ENCODE measurements at places on chromosomes 5 and 9. TPM values are rescaled to one million over a fixed set of nuclear protein-coding genes. Genes with fewer than 3 reads are reported as not detected.

DNA sequence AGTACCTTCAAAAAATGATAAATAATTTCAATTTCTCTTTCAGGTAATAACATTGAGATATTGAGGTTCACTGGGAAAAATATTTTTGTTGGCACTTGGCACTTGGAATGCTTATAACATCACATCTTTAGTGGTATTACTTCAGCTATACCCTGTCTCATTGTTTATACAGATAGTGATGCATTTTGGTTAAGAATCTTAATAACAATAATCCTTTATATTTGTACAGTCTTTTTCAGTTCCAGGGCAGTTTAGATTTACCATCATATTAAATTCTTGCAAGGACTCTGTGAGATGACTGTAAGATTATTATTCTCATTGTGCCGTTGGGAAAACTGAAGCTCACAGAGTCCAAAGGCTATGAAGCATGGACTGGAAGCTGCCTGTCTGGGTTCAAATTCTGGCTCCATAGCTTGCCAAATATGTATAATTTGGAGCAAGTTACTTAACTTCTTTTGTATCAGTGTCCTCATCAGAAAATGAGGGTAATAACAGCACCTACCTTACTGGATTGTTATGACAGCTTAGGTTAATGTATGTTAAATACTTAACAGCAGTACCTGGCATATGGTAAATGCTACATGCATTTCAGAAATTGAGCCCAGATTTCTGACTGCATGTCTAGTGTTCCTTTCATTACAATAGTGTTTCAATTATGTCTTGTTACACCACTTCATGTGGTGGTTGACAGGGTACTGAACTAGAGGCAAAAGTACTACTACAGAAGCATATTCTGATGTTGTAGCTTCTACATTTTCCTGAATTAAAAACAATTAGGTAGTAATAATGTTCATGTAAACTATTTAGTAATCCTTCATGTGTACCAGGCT is 272.2 kb downstream of the PLK2 start:
- DNase-seq, result no peak

PCDHGA5 gene
- polyA plus RNA-seq, result 2.6 TPM

DNA sequence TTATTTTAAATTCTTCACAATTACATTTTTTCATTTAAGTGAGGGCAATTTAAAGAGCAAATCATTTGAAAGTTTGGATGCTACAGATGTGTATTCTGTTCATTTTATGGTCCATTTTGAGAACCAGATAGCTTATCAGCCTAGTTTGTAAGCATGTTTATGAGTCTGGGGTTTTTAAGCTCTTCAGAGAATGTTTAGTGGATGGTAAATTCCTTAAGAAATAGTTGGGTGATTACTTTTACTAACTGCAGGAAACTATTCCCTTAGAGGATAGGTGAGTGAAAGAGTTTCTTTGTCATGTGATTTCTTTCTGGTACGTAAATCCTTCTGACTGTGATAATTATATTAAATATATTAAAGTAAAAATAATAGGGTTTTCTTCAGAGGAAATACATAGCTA is 17.6 kb downstream of the RASGRF2 start:
- DNase-seq, result no peak

LEAP2 gene
- 2.3 TPM for polyA plus RNA-seq

FGF18 gene
- 0.81 TPM for polyA plus RNA-seq

DNA sequence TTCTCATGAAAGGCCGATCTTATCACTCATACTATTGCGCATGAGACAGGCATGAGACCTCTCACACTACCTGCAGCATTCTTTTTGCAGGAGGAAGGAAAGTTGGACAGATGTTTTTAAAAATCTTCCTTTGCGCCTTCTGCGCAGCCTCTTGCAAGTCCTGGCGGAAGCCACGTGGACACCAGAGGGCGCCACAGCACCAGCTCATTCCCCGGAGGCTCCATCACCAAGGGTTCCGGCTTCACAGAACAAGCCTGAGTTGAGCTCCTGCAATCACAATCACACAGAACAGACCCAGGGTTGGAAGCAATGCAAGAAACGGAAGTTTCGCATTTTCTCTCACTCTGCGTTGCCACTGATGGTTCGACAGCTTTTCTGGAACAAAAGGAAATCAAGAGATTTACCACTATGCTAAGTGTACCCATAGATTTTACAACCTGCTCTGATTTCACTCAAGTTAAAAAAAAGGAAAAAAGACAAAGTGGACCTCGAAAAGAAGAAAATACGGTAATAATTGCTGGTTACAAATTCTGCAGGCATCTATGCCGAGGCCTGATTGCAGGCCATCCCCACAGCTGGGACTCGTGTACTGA is 304.7 kb upstream of the MSX2 start:
- peak; percentile 77 for DNase-seq

PCDHA8 gene
- polyA plus RNA-seq, result not detected

DNA sequence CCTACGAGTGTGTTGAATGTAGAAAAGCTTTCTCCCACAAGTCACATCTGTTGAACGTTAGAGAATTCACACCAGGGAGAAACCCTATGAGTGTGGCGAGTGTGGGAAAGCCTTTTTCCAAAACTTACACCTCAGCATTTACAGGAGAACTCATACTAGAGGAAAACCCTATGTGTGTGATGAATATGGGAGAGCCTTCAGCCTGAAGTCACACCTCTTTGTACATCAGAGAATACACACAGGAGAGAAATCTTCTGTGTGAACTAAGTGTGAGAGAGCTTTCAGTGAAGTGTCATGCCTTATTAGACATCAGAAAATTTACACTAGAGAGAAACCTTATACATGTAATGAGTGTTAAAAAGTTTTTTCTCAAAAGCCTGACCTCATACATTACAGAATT is 41.8 kb upstream of the GPX3 start:
- DNase-seq, result no peak

SPINK4 gene
- not detected for polyA plus RNA-seq

GPX8 gene
- polyA plus RNA-seq, result 74.1 TPM

GRCh38 chr9:70466976-70467561 is 52.6 kb upstream of the KLF9 start:
- DNase-seq, result no peak

DNA sequence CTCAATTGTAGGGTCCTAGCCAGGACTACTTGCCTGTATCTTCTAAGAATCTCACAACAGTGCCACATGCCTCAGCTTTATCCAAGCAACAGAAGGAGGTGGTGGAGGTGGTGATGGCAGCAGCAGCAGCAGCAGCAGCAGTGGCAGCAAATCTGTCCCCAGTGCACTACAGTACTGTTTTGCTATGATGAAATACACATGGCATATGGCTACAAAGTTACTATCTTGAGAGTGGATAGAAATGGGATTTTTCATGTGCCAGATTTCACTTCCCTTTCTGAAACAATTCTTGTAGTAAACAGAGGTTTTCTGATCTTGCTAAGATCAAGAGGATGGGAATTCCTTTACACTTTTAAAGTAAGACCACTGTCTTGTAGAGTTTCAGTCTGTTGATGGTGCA is 8.1 kb upstream of the CYSTM1 start:
- no peak for DNase-seq

DNA sequence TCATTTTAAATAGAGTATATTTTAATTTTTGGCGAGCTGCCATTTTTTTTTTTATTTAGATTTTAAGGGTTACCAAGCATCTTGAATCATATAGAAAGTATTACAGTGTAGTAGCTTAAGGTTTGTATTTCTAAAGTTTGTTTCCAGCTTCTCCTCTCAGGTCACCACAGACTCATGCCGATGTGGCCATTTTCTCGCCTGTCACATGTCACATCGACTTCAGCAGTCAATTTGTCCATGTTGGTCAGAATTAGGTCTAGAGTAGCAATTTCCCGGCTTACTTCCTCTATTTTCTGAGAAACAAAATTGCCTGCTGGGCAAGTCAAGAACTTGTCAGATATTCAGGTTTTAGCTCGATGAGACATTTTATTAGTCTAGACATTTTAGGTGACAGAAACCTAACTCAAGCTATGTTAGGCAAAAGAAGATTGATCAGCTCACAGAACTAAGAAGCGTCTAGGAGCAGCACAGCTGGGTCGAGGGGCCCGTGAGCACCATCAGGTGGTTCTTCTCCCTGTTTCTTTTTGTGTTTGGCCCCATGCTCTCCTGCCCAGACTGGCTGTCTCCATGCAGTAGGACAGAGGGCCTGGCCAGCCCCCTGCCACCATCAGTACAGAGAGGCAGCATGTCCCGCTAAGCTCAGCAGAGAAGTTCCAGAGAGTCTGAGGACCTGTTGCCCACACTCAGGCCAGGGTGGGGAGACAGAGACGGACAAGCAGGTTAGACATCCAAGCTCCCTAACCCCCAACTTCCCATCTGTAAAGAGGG is 48.4 kb upstream of the AFAP1L1 start:
- no peak for DNase-seq

EDIL3 gene
- polyA plus RNA-seq, result 45.8 TPM

DNA sequence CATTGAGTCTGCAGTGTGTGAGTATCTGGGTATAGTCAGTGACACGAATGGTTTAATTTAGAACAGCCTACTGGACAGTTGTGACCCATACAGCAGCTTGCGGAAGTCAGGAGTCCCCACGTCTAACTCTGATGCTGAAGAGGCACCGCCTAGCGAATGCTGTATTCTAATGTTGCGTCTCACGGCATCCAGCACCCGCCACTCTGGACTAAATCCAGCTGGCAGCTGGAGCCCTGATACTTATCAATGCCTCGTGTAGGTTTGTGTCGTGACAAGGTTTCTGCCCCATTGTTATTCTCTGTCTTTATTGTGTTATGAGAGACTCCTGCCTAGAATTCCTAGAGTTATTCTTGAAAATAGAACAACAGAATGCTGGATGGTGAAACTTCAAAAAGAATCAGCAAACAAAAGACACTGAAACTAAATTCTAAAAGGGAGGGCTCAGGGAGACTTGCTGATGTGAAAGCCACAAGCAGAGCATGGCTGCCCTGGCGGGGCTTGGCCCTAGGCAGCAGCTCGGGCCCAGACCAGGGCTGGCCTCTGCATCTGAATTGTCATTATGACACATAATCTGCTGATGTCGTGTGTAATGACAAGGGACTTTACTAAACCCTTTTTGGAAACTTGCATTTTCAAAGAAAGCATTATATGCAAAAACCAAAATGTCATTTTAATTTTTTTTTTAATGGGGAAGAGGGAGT is 123.5 kb upstream of the ICE1 start:
- DNase-seq, result no peak

CDC37L1 gene
- polyA plus RNA-seq, result 20.7 TPM

DNA sequence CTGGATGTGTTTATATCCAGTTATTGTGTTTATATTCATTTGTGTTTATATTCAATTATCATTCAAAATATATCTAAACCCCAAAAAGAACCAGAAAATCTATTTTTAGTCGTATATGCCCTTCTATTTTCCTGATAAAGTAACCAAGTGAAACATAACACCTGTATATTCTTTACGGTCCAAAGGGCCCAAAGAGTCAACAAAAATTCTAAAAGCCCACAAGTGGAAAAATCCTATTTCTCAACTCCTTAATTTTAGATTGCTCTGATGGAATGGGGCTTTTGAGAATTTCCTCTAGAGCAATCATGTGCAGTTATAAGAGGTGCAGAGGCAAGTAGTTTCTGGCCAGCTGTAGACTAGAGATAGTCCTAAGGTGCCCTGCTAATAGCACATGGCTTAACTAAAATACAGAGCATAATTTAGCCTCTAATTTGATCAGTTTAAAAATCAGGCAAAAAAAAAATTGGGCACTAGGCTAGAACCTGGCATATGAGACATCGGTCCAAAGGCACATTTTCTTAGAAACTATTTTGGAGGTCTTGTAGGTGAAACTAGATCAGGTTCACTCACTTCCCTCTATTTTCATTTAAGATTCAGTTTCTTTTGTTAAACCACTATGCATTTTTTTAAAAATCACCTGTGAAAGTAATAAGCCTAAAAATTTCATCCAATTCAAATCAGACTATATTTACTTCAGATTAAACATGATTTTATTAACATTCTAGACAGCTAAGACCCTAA is 256.0 kb downstream of the FBXL17 start:
- DNase-seq, result no peak

GRCh38 chr9:105438141-105438806 is 9.6 kb upstream of the FSD1L start:
- DNase-seq, result peak; percentile 72
